AG08396 (cell line): ENCODE measurements at places on chromosomes 3 and 15.

DNA sequence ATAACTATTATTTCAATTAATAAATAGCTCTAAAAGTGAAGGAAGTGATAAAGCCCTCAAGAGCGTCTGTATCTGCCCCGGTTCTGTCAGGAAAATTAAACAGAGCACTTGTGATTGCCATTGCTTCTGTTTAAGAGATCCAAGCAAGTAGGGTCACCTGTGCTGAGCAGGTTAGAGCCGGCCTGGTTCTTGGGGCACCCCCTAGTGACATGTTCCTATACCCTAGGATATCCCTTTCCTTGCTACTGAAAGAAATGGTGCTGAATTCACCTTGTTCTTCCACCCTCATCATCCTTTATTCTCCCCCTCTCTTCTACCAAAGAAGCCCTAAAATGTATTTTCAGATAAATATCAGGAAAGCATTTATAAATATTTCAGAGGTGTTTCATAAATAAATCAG is 323.5 kb downstream of the RORA start:
- DNase-seq = no peak

DNA sequence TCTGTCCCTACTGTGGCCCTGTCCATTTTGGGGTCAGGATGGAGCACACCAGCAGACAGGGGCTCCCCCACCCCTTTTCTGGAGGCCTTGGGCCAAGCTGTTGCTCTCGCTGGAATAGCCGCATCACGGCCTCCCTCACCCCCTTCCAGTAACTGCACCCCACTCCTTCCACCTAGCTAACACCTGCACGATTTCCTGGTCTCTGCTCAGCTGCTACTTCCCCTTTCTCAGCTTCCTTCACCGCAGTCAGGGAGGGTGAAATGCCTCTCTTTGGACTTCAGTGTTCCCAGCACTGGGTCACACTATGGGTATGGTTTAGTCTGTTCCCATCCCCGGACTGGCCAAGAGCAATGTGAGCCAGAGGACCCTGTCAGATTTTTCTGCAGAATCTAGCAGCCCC is 400.2 kb downstream of the MCTP2 start:
- DNase-seq = no peak

GRCh38 chr3:100609963-100610362 is 562 bp downstream of the ADGRG7 start:
- no peak for DNase-seq

GRCh38 chr15:73367624-73368300 is 996 bp downstream of the HCN4 start:
- DNase-seq = peak; percentile 39

GRCh38 chr3:43330981-43331380 is 44.6 kb downstream of the SNRK start:
- DNase-seq = no peak

DNA sequence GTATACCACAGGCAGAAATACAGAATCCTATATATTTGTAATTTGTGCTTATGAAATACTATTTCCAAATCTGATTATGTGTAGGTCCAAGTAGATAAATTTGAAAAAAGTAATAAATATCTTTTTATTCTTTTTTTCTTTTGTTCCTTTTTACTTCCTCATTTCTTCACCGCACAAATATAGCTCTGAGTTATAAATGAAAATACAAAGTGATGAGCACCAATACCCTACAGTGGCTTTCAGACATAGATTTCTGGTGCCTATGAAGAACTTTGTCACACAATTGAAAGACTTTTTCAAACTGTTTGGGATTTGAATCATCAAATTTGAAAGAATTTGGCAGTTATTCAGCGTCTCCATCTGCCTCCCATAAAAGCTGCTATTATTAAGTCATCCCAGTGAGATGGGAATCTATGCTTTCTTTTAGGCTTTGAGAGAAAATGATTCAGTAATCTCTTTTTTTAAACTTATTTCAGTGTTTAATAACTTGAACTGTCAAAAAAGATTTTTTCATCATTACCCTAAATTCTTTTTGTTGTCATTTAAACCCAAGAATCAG is 363.6 kb upstream of the GOLIM4 start:
- peak; percentile 9 for DNase-seq

DNA sequence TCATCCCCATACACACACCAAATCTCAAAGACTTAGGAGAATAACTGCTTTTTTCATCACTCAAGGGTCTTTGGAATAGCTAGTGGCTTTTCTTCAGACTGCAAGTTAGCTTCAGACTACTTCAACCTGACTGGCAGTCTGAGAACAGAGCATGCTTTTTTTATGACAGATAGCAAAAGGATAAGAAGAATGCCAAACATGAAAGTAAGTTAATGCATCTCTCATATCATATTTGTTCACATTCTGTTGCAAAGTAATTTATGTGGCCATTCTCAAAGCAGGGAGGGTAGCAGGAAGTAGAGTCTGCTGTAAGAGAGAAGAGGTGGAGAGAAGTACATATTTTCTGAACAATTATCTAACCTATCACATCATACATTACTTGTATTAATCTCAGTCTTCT is 544.4 kb downstream of the ZPLD1 start:
- no peak for DNase-seq

- no peak for DNase-seq
Observed at GRCh38 chr3:43028001-43028400, 48.9 kb downstream of the GASK1A start.

GRCh38 chr3:49415931-49416601 is 3.8 kb downstream of the TCTA start:
- no peak for DNase-seq

DNA sequence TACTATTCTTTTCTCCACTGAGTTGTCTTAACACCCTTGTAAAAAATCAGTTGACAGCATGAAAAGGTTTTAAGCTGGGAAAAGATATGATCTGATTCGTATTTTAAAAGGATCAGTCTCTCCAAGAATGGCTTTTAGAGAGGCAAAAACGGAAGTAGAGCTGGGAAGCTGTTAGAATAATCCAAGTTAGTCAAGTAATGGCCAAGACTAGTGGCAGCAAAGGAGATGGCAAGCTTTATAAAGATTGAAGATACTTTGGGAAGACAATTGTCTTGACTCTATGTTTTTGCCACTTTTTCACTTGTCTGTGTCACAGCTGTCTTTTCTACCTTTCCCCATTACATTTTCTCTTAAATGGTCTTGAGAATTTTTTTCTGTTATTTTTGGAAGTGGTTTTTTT is 243.5 kb upstream of the MANF start:
- no peak for DNase-seq

DNA sequence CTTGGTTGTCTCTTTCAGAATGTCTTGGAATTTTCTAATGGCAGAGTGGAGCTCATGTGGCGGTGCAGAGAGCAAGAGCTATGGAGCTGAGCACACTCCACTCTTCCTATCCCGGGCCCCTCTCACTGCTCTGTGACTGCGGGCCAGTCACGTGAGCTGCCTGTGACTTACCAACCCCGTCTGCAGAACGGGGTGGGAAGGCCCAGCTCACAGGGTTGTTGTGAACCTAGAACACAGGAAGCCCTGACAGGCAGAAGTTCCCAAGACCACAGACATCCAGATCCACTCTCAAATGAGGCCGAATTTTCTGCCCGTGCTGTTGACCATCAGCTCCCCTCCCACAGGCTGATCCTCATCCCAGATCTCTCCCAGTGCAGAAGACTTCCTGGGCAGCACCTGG is 35.5 kb upstream of the PLXNA1 start:
- DNase-seq = no peak

DNA sequence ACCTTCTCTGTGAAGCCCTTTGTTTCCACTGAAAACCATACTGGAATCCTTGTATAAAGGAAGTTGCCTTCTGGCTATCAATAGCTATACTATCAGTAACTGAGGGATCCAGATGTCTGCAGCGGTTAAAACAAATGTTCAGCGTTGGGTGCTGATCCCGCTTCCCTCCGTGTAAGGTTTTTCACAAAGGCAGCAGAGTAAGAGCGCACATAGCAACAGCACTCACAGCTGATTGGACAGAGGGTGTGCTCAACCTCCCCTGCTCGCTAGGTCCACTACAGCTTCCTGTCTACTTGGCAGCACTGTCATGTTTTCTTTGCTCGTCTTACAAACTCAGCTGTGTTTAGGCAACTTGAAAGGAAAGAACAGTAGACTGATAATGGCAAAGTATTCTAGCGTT is 27.3 kb downstream of the ATOSA start:
- peak; percentile 84 for DNase-seq

- DNase-seq = peak; percentile 22
Observed at GRCh38 chr3:37712918-37713817, 148.5 kb upstream of the CTDSPL start.

DNA sequence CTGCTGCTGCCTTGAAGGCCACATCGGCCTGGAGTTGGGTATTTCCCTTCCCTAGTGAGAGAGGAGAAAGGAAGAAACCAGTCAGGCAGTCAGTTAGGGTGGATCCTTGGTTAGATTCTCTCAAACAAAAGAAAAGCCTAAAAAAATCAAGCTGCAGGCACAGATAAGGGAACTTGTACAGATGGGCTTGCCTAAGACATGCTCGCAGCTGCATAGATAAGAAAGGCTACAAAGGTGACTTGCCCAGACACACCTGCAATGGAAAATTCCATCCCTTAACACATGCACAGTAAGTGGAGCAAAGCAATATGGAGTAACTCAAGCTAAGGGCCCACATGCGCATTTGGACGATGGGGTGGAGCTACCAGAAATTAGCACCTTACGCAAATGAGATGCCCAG is 199.7 kb upstream of the ARPP21 start:
- DNase-seq = no peak

DNA sequence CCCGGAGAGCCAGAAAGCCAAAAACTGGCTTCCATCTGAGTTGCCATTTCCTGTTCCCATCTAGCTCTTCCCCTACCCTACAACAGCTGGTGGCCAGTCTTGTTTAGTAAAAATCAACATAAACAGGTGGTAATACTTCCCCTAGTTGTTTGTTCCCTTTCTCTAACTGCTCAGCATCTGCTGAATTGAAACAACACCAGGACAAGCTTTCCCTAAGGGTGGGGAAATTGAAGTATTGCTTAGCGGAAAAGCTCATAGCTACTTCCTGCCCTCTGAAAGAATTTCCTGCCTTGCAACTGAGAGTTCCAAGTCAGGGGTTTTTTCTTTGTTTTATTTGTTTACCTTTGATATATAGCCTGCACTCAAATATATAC is 66.8 kb downstream of the HMG20A start:
- no peak for DNase-seq

DNA sequence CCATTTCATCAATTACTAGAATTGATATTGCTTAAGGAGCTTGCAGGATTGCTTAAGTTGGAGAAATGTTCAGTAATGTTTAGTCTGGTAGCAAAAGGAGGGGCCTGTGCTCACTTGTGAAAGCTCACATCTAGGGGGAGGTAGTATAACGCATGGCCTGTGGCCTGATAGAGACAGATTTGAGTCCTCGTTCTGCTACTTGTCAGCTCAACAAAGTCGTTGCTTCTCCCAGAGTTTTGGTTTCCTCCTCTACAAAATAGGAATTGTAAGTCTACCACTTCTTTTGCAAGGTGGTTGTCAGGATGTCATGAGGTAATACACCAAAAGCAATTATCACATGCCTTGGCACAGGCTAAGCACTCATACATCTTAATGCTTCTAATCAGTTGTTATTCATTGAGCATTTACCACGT is 1.3 kb downstream of the ST3GAL6 start:
- DNase-seq = no peak

GRCh38 chr3:24220859-24221657 is 273.6 kb downstream of the THRB start:
- DNase-seq = peak; percentile 81

DNA sequence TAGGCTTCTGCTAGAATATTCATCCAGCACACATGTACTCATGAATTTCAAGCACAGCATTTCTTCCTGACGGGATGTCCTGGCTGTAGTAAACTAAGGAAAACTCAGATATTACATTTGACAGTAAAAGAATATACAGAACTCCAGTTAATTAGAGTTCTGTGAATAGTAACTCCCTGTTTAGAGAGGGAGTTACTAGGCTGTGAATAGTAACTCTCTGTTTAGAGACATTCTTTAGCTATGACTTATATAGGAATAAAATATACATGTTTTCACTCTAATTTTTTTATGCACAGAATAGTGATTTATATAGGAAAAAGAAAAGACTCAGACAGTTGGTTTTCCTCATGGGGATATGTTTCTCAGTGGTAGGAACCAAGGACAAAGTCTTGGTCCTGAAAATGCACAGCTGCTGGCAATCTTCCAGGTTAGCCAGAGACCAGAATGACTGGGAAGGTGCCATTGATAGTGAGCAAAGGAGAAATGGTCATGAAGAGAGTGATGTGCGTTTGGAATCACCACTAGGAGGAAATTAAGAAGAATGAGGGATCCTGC is 480.7 kb upstream of the THBS1 start:
- DNase-seq = no peak

GRCh38 chr3:127365163-127365798 is 77.4 kb upstream of the PRR20G start:
- DNase-seq = no peak

DNA sequence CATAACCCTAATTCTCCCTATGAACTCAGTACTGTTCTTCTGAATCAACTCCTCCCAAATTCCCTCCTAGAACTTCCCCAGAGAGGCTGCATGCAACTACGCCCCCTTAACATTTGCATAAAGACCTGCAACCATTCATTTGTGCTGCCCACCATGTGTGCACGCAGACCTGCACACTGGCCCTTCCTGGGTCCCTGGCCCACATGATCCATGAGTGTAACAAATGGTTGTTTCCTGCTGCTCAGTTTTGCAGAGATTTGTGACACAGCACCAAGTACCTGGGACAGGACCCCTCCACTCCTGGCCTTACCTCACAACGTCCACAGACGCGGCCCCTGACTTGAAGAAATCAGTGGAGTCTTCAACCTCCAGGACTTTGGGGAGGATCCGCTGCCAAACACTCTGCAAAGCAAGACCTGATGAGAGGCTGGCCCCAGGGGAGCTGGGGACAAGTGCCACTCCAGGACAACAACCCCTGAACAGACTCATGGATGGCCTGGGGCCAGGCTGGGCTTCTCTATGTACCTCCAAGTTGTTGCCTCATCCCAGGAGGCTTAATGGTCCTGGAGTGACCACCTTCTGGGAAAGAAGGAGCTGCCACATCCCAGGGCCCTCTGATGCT is 33.8 kb downstream of the ALDH1L1 start:
- DNase-seq = no peak

GRCh38 chr3:148922467-148922866 is 57.4 kb downstream of the CPA3 start:
- DNase-seq = no peak

- no peak for DNase-seq
Observed at GRCh38 chr3:29293421-29293820, 12.6 kb downstream of the RBMS3 start.

GRCh38 chr3:157098823-157099185 is 61.1 kb downstream of the CCNL1 start:
- no peak for DNase-seq

GRCh38 chr3:56290374-56290773 is 177.9 kb downstream of the ERC2 start:
- no peak for DNase-seq
